Activated CD4-positive, alpha-beta T cell treated with anti-CD3 and anti-CD28 coated beads for 48 hours (primary cell): ENCODE measurements at places on chromosomes 16 and 17.

GRCh38 chr16:1333149-1333812 lies at the start of gene BAIAP3:
Gene BAIAP3 (plus strand): TSS chr16:1333645. CDS start chr16:1338550, 4,905 bp downstream.
- peak; percentile 65 for DNase-seq

- DNase-seq = no peak
These were observed 16.5 kb downstream of the ADAM11 start for GRCh38 chr17:44775136-44775837.

DNA sequence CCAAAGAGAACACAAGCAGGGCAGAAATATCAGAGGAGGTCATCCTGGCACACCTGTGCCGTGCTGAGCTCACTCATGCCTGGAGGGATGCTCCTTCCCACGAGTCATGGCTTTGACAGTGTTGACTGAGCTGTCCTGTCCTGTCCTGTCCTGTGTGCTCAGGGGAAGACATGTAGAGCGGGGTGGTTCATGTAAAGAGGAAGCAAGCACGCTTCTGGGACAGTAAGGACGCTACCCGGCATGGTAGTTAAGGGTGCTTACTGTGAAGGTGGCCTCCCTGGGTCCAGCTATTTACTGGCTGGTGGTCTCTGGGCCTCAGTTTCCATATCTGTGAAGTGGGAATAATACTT lies 398 bp downstream of the LGALS9 start:
- DNase-seq = peak; percentile 30

DNA sequence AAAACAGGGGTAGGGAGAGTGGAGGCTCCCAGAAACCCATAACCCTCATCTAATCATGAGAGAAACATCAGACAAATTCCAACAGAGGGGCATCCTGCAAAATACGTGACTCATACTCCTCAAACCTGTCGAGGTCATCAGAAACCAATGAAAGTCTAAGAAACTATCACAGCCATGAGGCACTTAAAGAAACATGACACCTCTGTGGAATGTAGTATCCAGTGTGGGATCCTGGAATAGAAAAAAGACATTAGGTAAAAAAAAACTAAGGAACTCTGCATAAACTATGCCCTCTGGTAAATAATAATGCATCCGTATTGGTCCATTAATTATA lies 16.4 kb downstream of the CDH5 start:
- no peak for DNase-seq

GRCh38 chr16:88337538-88337937 lies 45.2 kb upstream of the ZNF469 start:
- no peak for DNase-seq

DNA sequence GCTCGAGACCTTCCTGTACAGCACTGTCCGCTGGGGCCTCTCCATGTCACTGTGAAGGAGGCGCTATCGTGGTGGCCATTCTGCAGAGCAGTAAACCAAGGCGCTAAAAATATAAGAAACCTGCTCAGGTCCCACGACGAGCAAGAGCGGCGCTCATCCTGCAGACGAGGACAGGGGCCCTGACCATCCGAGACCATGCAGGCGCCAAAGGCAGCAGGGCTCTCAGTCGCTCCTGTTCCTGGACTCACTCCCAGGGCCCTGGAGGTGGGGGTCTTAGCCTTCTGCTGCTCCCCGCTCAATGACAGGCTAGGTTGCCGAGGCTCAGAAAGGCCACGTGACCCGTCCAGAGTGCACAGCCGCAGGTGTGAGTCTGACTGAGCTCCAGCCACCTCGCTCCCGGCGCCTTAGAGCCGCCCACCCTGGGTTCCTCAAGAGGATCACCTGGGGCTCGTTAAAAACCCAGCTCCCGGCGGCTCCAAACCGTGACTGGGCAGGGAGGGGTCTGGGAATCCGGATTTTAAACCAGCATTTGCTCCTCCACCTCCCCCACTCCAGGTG lies 509 bp upstream of the ATP2C2 start:
- DNase-seq = no peak

GRCh38 chr16:5533321-5533888 lies 435.8 kb upstream of the EEF2KMT start:
- DNase-seq = no peak
